ENCODE measurements at places on chromosomes 2 and 18. TPM values are rescaled to one million over a fixed set of nuclear protein-coding genes. Genes with fewer than 3 reads are reported as not detected.

The LYG2 gene
- not detected for total RNA-seq

The ARHGEF33 gene
- not detected for total RNA-seq

The RAB6C gene
- not detected for total RNA-seq

The CAPN14 gene
- 0.65 TPM for total RNA-seq

The RUFY4 gene
- total RNA-seq: 0.77 TPM

The GPR39 gene
- total RNA-seq: 0.10 TPM

The RHOB gene
- 62.9 TPM for total RNA-seq
